NCI-H1436 treated with DMSO at 0.1 percent for 48 hours (cell line): ENCODE measurements at places on chromosomes 16 and 17.

- DNase-seq, result no peak
These were observed 9.5 kb downstream of the PYCARD start for GRCh38 chr16:31192856-31193642.

GRCh38 chr16:84194470-84195200, 3.7 kb downstream of the ADAD2 start:
- DNase-seq, result no peak

GRCh38 chr17:82269882-82270500, 3.5 kb downstream of the CSNK1D start:
- DNase-seq, result no peak

DNA sequence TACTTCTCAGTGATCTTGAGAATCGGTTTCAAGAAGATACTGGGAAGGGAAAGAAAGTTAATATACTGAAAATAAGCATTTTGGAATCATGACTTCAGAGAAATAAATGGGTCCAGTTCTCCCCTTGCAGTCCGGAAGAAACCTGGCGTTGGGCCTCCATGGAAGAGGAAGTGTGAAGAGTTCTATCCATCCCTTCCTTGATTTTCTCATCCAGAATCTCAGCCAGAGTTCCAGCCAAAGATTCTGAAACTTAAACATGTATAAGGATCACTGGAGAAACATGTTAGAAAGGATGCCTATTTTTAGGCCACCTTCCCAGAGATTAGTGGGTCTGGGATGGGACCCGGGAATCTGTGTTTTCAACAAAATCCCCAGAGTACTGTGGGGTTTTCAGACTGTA, 8.7 kb upstream of the GAS7 start:
- DNase-seq, result no peak

- DNase-seq, result no peak
These were observed 13.1 kb downstream of the CNGB1 start for GRCh38 chr16:57957673-57958392.

DNA sequence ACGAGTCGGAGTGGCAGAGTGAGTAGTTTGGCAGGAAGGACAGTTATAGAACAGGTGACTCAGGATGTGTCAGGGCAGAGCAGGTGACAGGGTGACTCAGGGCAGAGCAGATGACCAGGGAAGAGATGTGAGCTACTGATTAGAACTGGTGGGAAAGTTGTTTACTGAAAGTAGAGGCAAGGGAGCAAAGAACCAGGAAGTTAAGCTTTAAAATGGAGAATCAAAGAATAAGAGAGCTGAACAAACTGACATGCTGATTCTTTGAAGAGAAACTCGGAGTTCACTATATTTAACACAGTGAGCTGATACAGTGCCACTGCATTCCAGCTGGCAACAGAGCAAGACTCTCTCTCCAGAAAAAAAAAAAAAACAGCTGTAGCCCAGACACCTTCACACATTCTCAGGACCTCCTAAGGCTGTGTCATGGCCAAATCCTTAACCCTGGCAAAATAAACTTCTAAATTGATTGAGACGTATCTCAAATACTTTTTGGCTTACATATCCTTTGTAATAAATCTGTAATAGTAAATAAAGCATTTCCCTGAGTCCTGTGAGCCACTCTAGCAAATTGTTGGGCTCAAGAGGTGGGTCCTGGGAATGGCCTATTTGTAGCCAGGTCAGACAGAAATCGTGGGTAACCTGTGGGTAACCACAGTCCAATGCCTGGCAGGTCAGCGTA, 12.3 kb upstream of the UBE2I start:
- no peak for DNase-seq

DNA sequence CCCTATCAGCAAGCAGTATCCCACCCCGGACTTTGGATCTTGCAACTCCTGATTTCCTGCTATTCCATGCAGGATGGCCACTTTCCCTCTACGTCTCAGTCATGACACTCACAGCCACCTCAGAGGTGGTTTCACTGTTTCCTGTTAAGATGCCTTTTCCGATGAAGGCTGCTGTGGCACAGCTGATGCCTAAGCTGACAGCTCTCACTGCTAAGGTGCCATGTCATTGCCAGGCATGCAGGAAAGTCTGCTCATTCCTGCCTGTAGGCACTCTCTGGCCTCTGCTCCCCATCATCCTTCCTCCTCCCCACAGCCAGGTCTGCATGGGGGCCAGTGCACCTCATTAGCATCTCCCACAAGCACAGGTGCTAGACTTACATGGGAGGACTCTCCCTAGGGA, 173.0 kb downstream of the CBLN1 start:
- DNase-seq, result no peak

GRCh38 chr17:17849845-17850373, 13.1 kb upstream of the SREBF1 start:
- DNase-seq, result peak; percentile 44

DNA sequence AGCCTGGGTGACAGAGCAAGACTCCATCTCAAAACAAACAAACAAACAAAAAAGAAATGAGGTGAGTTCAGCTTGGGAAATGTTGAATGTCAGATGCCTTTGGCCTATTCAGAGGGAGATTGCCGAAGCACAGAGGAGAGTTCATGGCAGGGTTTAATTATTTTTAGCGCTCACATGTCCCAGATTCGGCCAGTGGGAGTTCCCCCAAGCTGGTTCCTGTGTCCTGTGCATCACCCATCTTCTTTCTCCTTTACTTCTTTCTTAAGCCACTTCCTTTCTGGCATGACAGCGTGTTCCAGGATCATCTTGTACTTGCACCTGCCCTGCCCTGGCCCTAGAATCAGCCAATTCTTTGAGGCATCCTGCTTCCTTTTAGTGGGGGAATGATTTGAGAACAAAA, 9.2 kb downstream of the MPV17L start:
- DNase-seq, result no peak

GRCh38 chr17:36728030-36728991, 126.9 kb downstream of the MRM1 start:
- DNase-seq, result no peak

- DNase-seq, result peak; percentile 25
These were observed at the start of gene RTN4RL1 for GRCh38 chr17:2025220-2025621. Gene RTN4RL1 (minus strand): TSS chr17:2025334. CDS start chr17:2024865, 469 bp downstream.

- no peak for DNase-seq
These were observed 663 bp downstream of the PRR35 start for GRCh38 chr16:560701-561412.

GRCh38 chr17:7019839-7020519, 2.9 kb upstream of the BCL6B start:
- no peak for DNase-seq

DNA sequence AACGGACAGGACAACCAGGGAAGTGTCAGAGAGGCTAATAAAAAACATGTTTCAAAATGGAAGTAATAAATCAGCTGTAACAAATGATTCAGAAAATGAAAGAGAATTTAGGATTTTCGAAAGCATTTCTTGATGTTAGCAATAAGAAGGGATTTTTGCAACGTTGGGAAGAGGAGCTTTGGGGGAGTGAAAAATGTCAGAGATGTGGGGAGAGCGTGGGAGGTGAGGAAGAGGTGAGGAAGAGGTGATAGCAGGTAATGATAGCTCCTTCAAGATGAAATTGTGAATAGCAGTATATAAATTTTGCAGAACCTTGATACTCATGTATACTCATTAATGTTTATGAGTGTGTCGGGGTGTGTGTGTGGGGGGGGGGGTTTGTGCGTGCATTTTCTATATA, 76.2 kb upstream of the COX10 start:
- DNase-seq, result no peak

DNA sequence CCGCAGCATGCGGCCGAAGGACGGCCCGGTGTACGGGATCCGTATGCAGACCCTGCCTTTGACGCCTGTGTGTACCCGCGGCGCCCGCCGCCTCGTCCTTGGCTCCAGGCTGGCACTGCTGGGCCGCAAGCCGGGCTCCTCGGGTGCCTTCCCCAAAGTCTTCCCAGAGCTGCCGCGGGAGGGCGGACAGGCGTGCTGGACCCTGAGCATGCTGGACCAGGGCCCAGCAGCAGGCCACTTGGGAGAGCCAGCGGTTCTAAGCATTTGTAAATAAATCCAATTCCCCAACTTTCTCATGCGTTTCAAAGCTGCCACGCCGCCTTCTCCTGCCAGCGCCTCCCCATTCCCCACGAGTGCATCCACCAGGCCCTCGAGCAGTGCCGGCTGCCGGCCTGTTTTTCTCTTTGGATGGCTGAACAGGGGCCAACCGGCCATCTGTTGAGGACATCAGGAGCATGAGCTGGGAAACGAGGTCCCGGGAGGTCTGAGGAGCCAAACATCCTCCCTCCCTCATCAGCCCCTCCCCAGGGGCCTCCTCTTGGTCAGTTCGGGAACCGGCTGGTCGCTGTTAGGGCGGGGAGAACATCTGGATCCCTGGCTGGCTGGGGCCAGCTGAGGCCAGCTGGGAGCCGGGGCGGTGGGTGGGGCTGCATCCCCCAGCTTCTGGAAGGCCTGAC, 20.5 kb upstream of the PABPN1L start:
- DNase-seq, result no peak

GRCh38 chr17:53570731-53571130, 252.0 kb upstream of the KIF2B start:
- no peak for DNase-seq

GRCh38 chr17:79821331-79822095, 17.7 kb downstream of the CBX4 start:
- DNase-seq, result no peak

DNA sequence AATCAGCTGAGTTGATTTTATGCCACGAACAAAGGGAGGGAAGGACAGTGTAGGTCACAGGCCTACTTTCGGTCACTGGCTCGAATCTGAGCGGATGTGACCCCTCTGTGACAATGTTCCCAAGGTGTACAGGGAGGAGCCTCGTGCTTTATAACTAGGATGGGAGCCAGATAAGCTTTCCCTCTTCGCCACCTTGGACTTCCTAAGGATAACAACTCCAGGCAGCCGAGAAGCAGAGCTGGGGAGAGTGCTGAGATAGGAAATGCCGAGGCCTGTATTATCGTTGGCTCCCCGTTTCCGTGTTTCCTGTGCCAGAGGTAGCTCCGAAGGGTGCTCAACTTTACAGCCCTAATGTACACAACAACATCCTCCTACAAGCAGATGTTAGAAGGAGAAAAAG, 217.8 kb upstream of the IRX3 start:
- no peak for DNase-seq

DNA sequence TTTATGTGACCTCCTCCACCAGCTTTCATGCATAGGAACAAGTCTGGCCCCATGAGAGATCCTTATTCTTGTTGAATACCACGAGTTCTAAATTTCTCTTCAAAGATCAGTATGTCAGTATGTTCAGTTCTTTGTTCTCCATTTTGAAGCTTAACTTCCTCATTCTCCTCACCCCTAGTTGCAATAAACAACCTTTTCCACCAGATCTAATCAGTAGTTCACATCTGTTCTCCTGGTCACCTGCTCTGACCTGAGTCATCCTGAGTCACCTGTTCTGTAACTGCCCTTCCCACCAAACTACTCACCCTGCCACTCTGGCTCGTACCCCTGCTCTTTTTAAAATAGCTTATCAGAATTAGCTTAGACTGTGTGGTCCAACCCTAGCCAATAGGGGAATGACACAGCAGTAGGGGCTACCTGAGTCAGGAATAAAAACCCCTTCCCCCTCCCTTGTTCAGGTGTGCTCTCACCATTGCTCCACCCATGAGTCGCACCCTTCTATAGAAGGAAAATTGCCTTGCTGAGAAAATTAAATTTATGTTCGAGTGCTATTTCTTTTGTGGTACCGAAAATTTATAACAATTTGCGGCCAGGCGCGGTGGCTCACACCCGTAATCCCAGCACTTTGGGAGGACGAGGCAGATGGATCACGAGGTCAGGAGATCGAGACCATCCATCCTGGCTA, 94.6 kb downstream of the EMP2 start:
- DNase-seq, result no peak

DNA sequence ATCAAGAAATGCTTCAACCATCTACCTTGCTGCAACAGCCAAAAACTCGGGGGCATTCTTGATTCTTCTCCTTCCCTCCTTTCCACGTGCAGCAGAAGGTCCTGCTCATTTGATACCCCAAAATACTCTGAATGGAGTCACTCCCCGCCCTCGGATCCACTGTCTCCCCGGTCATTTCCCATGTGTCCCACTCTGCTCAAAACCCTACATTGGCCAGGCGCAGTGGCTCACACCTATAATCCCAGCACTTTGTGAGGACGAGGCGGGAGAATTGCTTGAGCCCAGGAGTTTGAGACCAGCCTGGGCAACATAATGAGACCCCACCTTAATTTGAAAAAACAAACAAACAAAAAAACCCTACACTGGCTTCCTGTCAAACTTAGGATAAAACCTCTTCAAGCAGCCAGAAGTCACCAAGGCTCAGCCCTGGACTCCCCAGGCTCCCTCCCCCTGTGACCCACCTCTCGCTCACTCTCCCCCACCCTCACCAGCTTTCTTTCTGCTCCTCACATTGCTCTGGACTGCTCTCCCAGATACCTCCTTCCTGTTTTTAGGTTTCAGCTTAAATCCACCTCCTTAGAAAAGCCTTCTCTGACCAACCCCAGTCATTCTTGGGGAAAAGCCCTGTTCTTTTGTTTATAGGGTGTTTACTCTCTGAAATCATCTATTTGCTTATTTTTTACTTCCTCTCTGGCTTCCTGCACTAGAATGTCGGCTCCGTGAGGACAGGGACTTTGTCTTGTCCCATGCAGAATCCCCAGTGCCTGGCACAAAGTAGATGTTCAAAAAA, 2.8 kb downstream of the SLC13A2 start:
- DNase-seq, result no peak

- DNase-seq, result no peak
These were observed 20.2 kb upstream of the UMOD start for GRCh38 chr16:20372701-20373100.

DNA sequence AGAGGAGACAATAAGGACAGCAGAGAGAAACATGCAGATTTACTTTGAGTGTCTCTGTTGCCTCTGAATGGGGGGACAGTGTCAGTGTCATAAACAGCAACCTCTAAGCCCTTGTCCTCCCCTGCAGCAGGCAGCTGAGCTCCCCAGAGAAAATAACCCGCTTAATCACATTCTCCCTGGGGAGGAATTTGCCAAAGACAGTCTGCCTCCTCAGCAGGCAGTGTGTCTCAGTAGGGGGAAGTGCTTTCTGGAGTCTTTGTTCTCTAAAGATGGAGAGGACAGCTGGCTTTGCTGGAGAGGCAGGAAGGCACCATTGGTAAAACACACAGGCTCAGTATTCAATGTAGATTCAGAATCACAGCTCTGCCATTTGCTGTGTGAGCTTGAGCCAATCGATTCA, 16.1 kb downstream of the TEKT5 start:
- DNase-seq, result peak; percentile 80

DNA sequence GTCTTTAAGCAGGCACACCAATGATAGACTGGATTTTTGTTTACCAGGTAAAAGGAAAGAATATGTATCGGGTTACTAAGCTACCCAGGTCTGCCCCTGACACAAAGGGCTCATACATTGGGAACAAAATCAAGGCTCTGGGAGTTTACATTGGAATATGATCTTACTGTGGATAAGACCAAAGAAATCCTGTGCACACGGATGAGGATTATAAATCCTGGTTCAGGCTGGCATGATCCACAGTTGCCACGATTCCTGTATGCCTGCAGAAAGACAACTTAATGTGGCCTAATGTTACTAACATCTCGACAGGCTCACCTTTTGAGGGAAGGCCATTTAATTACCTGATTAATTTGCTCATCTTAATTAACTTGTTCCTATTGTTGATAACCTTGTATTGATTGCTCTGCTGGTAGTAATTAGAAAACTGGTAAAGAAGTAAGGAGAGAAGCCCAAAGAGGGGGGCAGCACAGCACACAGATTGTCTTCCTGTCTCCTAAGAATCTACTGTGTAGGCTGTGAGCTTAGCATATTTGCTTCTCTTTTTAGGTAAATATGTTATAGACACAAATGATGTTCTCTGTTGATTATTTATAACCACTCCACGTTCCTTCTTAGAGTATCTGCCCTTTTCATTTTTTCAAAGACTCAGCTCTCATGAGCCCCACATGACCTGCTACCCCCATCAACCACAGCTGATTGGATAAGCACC, 51.0 kb upstream of the TOX3 start:
- DNase-seq, result peak; percentile 39

GRCh38 chr17:82031303-82031884, at the start of gene RAC3:
Gene RAC3 (plus strand): TSS chr17:82031678. CDS start chr17:82031762, 84 bp downstream.
- no peak for DNase-seq
